ENCODE measurements at places on chromosomes 3 and 15.

DNA sequence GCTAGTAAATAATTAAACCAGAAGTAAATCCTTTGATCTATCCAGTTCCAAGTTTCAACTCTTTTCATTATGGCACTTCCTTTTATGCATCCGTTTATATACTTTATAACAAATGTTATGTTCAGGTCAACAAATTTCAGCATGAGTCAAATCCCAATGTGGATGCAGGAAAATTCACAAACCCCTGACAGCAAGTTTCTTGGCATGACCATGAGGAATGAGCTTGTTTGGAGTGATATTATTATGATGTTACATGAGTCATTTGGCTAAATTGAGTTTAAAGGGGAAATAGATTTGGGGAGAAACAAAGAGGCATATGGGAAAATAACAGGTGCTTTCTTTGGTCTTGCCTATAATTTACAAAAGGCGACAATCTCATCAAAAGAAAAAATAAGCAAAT is 32.1 kb upstream of the KCNMB2 start:
- no peak overlapping the region for H3K4me3 ChIP-seq
- no peak for DNase-seq
- H3K27me3 ChIP-seq = no peaks in the 10 kb centered on the region
- H3K27ac ChIP-seq = no peak overlapping the region
- no peaks in the 10 kb centered on the region for H3K4me1 ChIP-seq

DNA sequence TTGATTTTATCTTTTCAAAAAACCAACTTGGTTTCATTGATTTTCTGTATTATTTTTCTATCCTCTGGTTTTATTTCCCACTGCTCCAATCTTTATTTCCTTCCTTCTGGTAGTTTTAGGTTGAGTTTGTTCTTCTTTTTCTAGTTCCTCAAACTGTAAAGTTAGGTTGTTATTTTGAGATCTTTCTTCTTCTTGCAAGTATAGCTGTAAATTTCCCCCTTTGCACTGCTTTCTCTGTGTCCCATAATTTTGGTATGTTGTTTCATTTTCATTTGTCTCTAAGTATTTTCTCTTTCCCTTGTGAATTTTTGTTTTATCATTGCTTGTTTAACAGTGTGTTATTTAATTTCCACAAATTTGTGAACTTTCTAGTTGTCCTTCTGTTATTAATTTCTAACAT is 120.0 kb downstream of the PLD1 start:
- no peaks in the 10 kb centered on the region for H3K4me1 ChIP-seq
- no peak for DNase-seq
- no peak overlapping the region for H3K4me3 ChIP-seq
- 0 out of 2 replicates have a peak, but pooled peaks cover 3% of the 10 kb centered on the region for H3K36me3 ChIP-seq
- no peak overlapping the region for H3K27ac ChIP-seq

DNA sequence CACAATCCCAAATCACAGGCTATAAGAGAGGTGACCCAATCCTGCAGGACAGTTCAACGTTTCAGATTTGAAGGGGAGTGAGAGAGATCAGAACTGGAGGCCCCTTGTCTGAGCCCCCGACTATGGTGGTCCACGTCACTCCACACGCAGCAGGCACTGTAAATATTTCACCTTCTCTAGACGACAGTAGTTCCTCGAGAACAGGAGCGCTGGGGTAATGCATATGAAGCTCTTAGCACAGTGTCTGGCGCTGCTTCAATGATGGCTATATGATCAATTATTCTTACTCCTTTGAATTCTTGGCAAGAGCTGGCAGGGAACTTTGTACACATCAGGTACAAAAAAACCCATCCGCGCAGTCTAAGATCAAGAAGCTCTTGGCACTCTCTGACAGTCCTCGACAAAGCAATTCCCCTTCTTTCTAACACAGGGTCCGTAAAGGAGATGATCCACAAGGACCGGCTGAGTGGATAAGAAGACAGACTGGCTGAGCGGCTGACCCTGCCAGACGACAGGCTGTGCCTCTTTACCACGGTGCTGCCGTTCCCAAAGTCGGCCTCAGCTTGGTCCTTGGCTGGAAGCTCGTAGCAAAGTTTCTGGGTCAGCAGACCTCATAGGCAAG is 522 bp upstream of the NRROS start:
- no peaks in the 10 kb centered on the region for H3K36me3 ChIP-seq
- H3K4me3 ChIP-seq = no peak overlapping the region
- peaks cover 57% of the 10 kb centered on the region for H3K27me3 ChIP-seq
- no peak for DNase-seq
- no peak overlapping the region for H3K27ac ChIP-seq

- H3K27ac ChIP-seq = no peak overlapping the region
- no peaks in the 10 kb centered on the region for H3K27me3 ChIP-seq
- H3K4me3 ChIP-seq = no peak overlapping the region
- H3K4me1 ChIP-seq = peaks cover 8% of the 10 kb centered on the region
- no peaks in the 10 kb centered on the region for H3K36me3 ChIP-seq
Measured at GRCh38 chr15:57551715-57552677, 39.7 kb upstream of the MYZAP start.

- H3K4me3 ChIP-seq = no peak overlapping the region
- peaks cover 10% of the 10 kb centered on the region for H3K27me3 ChIP-seq
- no peaks in the 10 kb centered on the region for H3K36me3 ChIP-seq
- DNase-seq = no peak
- H3K27ac ChIP-seq = no peak overlapping the region
Measured at GRCh38 chr15:79212589-79213157, 69.8 kb upstream of the ANKRD34C start.
